ENCODE measurements at places on chromosomes 3 and 15.

DNA sequence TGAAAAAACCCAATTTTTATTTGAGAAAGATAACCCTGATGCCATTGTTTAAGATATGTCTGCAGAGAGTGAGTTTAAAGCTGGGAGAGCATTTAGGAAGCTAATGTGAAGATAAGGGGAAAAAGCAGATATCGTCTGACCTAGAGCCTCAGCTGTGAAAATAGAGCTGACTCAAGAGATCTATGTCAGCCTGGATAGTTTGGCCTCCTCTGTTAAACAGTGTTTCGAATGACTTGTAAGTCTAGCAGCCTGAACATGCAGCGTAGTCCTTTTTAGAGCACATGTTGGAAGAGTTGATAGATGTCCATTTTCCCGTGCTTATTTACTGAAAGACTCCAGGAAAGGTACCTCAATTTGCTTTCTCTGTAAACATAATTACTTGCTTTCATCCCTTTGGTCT lies 48.1 kb downstream of the ALCAM start:
- no peak for DNase-seq

DNA sequence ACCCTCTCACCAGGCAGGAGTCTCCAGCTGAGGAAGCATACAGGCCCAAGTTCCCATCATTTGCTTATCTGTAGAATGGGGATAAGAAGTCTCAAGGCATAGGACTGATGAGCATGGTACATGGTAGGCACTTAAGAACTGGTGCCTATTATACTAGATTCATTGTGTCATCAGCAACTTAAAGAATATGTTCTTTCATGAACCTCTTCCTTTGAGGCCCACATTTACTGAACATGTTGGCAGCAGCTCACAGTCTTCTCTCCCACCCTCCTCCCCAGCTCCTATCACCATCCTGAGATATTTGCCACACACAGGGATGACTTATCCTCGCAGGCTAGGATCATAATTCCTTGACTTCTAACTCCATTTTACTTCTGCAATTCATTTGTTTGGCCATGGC lies 142.5 kb downstream of the PDE8A start:
- DNase-seq: no peak

DNA sequence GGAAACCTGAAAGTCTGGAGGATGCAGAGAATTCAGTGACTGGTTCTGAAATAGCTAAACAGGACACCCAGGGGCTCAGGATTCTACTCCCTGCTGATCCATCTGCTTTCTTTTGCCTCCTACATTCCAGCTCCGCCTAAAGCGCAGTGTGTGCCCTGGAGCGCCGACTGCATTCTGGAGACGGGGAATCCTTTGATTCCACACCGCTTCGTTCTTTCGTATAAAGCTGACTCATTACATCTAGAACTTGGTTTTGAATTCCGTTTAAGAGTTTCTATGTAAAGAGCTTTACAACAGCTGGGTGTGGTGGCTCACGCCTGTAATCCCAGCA lies 61.8 kb downstream of the SENP2 start:
- DNase-seq: no peak

DNA sequence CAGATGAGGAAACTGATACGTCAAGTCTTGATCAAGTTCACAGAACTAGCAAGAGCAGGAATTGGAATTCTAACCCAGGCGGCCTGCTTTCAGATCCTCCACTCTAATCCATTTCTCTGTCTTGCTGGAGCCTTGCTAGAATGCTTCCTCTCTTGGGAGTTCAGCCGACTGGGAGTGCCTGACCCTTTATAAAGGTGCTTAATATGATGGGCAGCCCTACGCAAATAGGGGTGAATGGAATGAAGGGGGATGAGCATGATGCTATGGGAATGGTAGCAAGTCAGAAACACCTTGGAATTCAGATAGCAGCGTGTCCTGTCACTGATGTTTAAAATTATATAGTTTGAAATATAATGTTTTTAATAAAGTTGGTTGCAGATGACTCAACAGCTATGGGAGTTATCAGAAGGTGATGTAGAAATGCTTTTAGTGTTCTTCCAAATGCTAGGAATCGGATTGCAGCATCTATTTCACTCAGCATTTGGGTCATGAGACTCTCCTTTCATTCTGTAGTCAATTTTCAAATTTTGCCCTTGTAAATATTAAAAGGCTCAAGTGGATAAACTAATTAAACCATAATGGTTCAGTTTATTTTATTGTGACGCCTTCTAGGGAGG lies 150.7 kb downstream of the FNDC3B start:
- no peak for DNase-seq

- DNase-seq: no peak
Measured at GRCh38 chr3:55185380-55185779, 257.5 kb upstream of the LRTM1 start.

- DNase-seq: no peak
Measured at GRCh38 chr3:65130782-65131181, 443.0 kb upstream of the ADAMTS9 start.

GRCh38 chr3:123807820-123808219 lies 76.3 kb downstream of the MYLK start:
- no peak for DNase-seq

- DNase-seq: no peak
Measured at GRCh38 chr15:42914728-42915497, 5.7 kb downstream of the TTBK2 start.

All from activated naive CD8-positive, alpha-beta T cell treated with anti-CD3 and anti-CD28 coated beads, Interleukin-2, amount 50 U/mL, for 16 hours (primary cell).